IPS-NIHi11 (cell line): ENCODE measurements at places on chromosomes 12 and 14.

GRCh38 chr12:52209321-52209720, 17.5 kb upstream of the KRT80 start:
- DNase-seq: no peak

- peak; percentile 50 for DNase-seq
These were observed 404.6 kb downstream of the MED13L start for GRCh38 chr12:115872919-115873357.

- DNase-seq: no peak
These were observed 86.5 kb downstream of the TBX5 start for GRCh38 chr12:114319422-114319821.

DNA sequence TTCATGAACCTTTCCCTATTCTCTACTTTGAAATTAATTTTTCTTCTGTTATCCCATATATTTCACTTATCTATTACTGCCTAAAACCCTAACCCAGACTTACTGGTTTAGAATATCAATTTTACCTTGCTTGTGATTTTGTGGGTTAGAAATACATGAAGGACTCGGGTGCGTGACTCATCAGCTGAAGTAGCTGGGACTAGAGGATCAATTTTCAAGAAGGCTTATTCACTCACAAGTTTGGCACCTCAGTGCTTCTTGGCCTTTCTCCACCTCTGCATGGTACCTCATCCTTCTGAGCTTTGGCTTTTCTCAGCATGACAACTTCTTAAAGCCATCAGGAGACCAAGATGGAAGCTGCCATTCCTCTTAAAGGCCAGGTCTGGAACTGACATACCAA, 57.8 kb downstream of the TMEM117 start:
- no peak for DNase-seq

DNA sequence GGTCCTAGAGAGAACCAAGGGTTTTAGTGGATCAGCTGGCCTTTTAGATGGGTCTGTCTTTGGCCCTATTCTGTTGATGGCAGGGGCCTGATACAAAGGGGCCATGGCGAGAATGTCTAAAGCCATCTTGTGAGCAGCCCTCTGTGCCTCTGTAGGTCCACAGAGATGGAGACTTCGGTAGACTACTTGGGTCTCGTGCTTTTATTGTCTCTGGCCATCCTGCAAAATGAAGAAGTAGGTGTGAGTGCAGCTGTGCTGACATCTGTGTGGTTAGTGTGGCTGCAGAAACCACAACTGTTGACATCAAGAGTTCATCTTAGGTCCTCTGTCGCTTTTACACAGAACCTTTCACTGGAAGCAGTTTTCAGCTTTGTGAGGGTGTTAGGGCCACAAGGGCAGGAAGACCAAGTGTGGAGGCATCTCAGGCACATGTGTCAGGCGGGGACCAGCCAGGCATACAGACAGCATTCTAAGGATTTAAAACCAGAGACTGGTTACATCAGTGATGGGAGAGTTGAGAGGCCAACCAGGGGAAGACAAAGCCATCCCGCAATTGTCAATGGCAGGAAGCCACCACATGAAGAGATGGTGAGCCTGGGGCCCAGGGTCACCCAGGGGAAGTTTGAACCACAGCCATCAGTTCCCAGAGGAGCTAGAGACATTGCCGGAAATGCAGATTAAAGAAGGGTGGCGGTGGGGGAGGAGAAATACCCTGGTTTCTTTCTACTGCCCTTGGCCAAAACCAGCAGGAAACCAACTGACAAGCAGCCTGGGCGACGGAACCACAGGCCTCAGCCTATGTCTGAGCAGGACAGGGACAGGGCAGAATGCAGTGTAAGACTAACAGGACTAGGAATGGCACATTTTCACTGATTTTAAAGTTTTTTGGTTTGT, 13.0 kb upstream of the TPCN1 start:
- DNase-seq: no peak

DNA sequence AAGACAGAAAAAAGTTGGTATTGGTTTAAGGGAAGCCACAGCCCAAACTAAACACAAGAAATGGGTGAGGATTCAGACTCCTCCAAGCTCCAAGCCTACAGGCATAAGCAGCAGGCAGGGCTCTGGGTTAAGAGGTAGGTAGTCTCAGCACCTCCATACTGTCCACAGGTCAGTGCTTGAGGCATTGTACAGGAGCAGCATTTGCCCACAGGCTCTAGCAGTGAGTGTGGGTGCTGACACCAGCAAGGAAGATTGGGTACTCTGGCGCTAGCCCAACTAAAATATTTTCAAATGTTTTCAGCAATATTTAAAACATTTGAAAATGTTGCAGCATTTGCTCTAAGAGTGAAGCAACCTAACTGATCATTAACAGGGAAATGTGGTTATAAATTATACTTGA, 33.1 kb downstream of the FERMT2 start:
- DNase-seq: no peak

- DNase-seq: no peak
These were observed 326.0 kb downstream of the RAD51B start for GRCh38 chr14:68145539-68145938.

GRCh38 chr12:62957233-62957953, 22.4 kb upstream of the PPM1H start:
- peak; percentile 47 for DNase-seq

DNA sequence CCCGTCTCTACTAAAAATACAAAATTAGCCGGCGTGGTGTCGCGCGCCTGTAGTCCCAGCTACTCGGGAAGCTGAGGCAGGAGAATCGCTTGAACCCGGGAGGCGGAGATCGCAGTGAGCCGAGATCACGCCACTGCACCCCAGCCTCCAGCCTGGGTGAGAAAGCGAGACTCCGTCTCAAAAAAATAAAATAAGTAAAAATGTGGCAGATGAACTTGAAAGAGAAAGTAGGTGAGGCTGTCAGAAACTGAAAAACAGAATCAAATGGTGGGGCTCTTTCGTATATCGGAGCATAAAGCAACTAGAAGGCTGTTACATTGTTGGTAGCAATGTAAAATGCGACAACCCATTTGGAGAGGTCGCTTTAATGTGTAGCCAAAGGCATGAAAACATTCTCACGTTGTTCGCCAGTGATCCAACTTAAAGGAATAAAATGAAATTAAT, 767 bp upstream of the CCNT1 start:
- DNase-seq: no peak

- no peak for DNase-seq
These were observed 441 bp downstream of the E2F7 start for GRCh38 chr12:77064896-77065360.

- peak; percentile 86 for DNase-seq
These were observed 60.1 kb upstream of the RIMBP2 start for GRCh38 chr12:130775953-130776856.

DNA sequence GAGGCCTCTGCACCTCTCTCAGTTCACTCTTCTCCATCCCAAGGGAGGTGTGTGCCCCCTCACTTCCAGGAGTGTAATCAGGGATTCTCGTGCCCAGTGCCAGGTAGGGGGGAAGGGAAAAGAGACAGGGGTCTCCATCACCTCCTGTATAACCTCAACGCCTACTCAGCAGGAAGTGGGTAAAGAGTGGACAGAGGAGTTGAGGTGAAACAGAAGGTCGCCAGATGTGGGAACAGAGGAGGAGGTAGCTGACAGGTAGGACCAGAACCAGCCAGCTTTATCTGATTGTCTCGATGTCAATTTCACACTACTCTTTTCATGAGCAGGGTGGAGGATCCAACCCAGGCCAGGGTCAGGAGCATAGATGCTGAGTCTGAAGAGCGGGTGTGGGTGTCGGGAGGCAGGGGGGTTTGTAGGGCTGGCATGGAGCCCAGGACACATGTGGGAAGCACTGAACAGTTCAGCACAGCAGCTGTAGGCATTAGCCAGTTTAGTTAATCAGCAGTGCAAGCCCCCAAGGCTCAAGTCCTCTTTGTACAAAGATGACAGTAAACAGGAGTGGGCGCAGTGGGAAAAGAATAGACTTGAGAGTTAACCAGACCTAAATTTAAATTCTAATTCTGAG, 213.5 kb downstream of the PELI2 start:
- DNase-seq: no peak

- DNase-seq: no peak
These were observed 1127.4 kb downstream of the LRFN5 start for GRCh38 chr14:42734041-42734440.

GRCh38 chr12:42270596-42270995, 32.5 kb upstream of the YAF2 start:
- no peak for DNase-seq

- peak; percentile 32 for DNase-seq
These were observed 38.9 kb downstream of the RASSF8 start for GRCh38 chr12:25997201-25997963.

GRCh38 chr12:40099423-40099853, 6.4 kb downstream of the SLC2A13 start:
- DNase-seq: no peak

GRCh38 chr14:75442642-75443041, 14.8 kb downstream of the JDP2 start:
- no peak for DNase-seq

- no peak for DNase-seq
These were observed 52.9 kb downstream of the PEBP1 start for GRCh38 chr12:118188690-118189371.

GRCh38 chr12:22733756-22734155, 108.8 kb downstream of the ETNK1 start:
- no peak for DNase-seq

- no peak for DNase-seq
These were observed 31.7 kb upstream of the NINJ2 start for GRCh38 chr12:694734-695503.

GRCh38 chr14:69571449-69572029, 3.1 kb downstream of the CCDC177 start:
- no peak for DNase-seq

GRCh38 chr14:102490456-102490855, 19.1 kb downstream of the ANKRD9 start:
- DNase-seq: no peak

- no peak for DNase-seq
These were observed 9.5 kb downstream of the CEP290 start for GRCh38 chr12:88132392-88132791.

DNA sequence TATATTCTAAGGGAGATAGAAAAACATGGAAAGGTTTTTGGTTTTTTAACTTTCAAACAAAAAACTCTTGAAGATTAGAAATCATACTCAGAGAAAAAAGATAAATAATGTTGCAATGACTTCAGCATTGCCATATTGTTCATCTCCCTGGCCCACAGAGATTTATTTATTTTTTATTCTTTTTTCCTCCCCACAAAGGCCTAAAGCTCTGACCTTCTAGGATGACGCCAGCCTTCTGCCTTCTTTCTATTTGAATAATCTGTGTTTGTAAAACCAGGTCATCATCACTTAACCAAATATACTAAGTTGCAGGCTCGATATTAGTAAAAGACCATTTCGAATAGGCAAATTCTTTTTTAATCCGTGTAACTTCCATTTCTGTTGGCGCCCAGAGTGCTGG, 4.4 kb upstream of the DCP1B start:
- DNase-seq: no peak

DNA sequence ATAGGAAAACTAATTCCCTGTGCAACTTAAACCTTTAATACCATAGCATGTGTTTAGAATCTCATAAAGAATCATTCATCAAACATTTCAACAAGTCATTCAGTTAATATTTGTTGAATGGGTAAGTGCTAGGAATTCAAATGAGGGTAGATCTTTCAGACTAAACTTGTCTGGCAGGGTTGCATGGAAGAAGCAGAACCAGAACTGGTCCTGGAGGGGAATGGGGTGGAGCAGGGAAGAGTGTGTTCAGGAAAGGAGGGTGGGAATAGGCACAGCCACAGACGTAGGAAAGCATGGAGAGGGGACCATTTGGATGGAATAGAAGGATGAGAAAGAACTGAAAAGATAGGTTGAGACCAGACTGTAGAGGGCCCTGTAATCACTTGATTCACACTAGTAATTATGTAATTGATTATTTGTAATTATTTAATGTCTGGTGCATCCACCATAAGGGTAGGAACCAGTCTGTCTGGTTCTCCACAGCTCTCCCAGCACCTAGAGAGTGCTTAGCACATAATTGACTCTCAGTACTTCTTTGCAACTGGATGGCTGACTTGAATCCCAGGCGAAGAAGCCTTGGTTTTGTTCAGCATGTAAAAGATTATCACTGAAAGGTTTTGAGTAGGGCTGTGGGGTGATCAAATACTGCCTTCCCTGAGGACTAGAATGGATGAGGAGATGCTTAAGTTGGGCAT, 3.0 kb upstream of the MAP3K9 start:
- no peak for DNase-seq

DNA sequence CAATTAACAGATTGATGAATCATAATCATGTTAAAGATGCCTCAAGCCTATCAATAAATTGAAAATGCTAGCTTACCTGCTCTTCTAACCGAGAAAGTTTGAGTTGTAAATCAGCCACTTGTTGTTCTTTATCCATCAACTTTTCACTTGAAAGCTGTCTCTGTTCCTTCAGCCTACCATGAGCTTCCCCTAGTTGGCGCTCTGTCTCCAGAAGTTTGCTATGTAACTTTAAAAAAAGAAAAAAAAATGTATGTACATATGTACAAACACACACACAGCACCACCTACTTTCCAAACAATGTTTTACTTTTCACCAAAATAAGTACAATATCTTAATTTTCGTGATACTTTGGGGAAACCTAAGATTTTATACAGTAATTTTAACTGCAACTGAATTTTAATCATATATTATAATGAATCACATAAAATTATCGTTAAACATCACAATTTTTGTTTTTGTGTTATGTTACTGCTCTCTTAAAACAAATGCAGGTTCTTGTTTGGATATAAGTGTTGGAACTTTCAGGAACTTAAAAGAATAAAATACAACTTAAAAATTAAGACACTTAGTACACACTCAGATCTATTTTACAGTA, 101.2 kb downstream of the EEA1 start:
- peak; percentile 38 for DNase-seq

DNA sequence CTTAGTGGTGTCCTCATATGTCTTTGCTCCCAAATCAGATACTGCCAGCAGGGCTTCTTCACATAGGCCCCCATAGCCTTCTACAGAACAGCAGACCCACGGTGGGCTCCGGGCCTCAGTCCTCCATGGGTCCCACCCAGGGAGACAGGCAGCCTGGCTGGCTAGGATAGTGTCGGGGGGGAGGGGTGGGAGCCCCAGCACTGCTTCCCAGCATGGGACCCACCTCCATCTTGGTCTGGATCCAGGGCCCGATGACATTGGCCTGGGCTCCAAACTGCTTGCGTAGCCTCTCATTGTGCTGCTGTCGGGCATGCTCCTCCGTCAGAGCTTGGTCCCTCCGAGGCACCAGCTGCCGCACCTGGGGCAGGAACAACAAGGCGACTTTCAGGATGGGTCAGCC, 89.4 kb upstream of the ZFP36L1 start:
- no peak for DNase-seq

GRCh38 chr14:102913341-102914211, 8.9 kb upstream of the AMN start:
- no peak for DNase-seq
